Pancreas (tissue), 10 donors: ENCODE measurements at places on chromosomes 5 and 9. TPM values are rescaled to one million over a fixed set of nuclear protein-coding genes. Genes with fewer than 3 reads are reported as not detected.

CCDC152 gene
- 0.27 TPM for polyA plus RNA-seq

- no peak for DNase-seq
Measured at GRCh38 chr5:68226546-68227073, 11.1 kb downstream of the PIK3R1 start.

GRCh38 chr5:149931992-149932436 is 12.6 kb downstream of the PDE6A start:
- no peak for DNase-seq

GRCh38 chr5:34639852-34640626 is 16.1 kb upstream of the RAI14 start:
- DNase-seq = no peak

GRCh38 chr9:99176527-99177013 is 45.2 kb downstream of the ALG2 start:
- DNase-seq = no peak

DNA sequence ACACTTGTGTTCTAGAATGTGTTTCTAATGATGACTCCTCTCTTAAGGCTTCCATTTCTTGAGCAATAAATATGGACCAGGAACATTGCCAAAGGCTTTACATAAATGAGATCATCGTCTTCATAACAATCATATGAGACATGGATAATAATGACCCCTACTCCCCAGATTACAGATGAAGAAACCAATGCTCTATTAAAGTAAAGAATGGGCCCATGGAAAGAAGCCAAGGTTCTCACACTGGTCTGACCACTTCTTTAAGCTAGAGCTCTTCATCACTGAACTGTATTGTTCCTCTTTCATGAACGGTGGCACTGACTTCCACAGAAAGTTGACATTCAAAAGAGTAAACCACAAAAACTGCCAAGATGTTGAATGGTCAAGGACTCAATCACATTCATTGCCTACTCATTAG is 65.3 kb downstream of the MARCHF3 start:
- no peak for DNase-seq

DNA sequence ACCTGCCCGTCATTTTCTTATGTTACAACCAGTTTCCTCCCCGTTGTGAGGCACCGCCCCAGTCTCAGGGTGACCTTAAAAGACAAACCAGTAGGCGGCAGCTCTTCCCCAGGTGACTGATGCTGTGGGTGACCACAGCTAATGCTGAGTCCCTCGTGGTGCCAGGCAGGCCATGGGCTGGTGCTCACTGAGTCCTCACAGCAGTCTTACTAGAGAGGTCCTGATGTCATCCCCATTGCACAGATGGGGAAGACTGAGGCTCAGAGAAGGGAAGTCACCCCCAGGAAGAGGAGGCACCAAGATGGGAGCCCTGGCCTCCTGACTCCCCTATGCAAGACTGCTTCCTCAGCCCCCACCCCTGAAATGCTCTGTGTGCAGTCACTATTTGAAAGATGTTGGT is 978 bp downstream of the CFAP157 start:
- DNase-seq = no peak

- no peak for DNase-seq
Measured at GRCh38 chr5:175470781-175471180, 7.6 kb upstream of the SFXN1 start.
